ENCODE measurements at places on chromosomes 12 and 14. TPM values are rescaled to one million over a fixed set of nuclear protein-coding genes. Genes with fewer than 3 reads are reported as not detected.

The WNT1 gene
- total RNA-seq = not detected

The PLEKHG7 gene
- not detected for total RNA-seq

The RBM23 gene
- total RNA-seq = 101 TPM

The EFCAB11 gene
- 9.9 TPM for total RNA-seq

The KRT78 gene
- not detected for total RNA-seq

The FAR2 gene
- total RNA-seq = 7.2 TPM

The GEMIN2 gene
- 17.0 TPM for total RNA-seq

The DLK1 gene
- 1,080 TPM for total RNA-seq

The MUCL1 gene
- total RNA-seq = not detected

The FAM161B gene
- total RNA-seq = 4.3 TPM

The SLC39A5 gene
- 1.3 TPM for total RNA-seq

The CLEC1B gene
- total RNA-seq = 0.51 TPM

The FZD10 gene
- 2.4 TPM for total RNA-seq

The RILPL2 gene
- 2.4 TPM for total RNA-seq

The ASPG gene
- 4.0 TPM for total RNA-seq

The GARIN6 gene
- total RNA-seq = not detected

The EML5 gene
- 2.0 TPM for total RNA-seq

The RFX4 gene
- total RNA-seq = not detected

The IL22 gene
- total RNA-seq = not detected

The KICS2 gene
- total RNA-seq = 8.0 TPM

The KCNC2 gene
- 1.4 TPM for total RNA-seq

The A2M gene
- total RNA-seq = 4.3 TPM

The CCDC196 gene
- total RNA-seq = not detected

The SYCP3 gene
- 0.16 TPM for total RNA-seq

The TMEM63C gene
- 7.7 TPM for total RNA-seq

The SERPINA9 gene
- not detected for total RNA-seq

The CRIP2 gene
- total RNA-seq = 19.4 TPM

The NKX2-1 gene
- not detected for total RNA-seq

The C2CD5 gene
- 44.9 TPM for total RNA-seq

The GLI1 gene
- 10.1 TPM for total RNA-seq

The PPP4R4 gene
- total RNA-seq = 0.54 TPM

The CLEC2D gene
- 21.7 TPM for total RNA-seq

The AREL1 gene
- 49.1 TPM for total RNA-seq

The KRT71 gene
- total RNA-seq = not detected

The MYH6 gene
- total RNA-seq = not detected

The TROAP gene
- 30.8 TPM for total RNA-seq

The SLC2A3 gene
- 186 TPM for total RNA-seq

The OR4Q3 gene
- not detected for total RNA-seq

The KRT83 gene
- not detected for total RNA-seq

The SPTB gene
- 9.0 TPM for total RNA-seq

The TARBP2 gene
- 50.5 TPM for total RNA-seq

The TIMM9 gene
- total RNA-seq = 43.9 TPM

The HSPB8 gene
- 15.7 TPM for total RNA-seq

The PPM1H gene
- total RNA-seq = 10.3 TPM

The KRT72 gene
- total RNA-seq = not detected

The ETFBKMT gene
- total RNA-seq = 2.6 TPM

The NT5DC3 gene
- total RNA-seq = 9.1 TPM

The ZDHHC22 gene
- total RNA-seq = not detected

The FAM181A gene
- not detected for total RNA-seq

The CLEC4E gene
- total RNA-seq = not detected

The TAS2R14 gene
- total RNA-seq = 4.5 TPM

Data from mesothelial cell of epicardium (in vitro differentiated cells).